Right ventricle myocardium inferior (tissue), 1 donor: ENCODE measurements at places on chromosomes 2 and 18.

DNA sequence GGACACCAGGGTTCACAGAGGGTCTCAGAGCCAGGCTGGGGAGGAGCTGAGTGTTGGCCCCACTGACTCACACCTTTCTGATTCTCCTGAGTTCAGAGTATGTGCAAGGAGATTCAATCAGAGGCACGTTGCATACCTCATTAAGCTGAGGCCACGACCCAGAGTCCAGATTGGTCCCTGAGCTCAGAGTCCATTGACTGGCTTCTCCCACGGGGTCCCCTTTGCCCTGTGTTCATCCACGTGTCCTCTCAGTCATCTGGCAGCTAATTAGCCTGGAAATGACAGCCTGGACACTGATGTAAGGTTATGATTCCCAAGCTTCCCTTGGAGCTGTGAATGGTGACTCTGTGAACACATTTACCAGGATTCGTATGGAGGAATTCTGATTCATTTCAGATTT is 267.2 kb downstream of the SH3BP4 start:
- no peak for DNase-seq

GRCh38 chr2:241773511-241774418 is 2.9 kb upstream of the GAL3ST2 start:
- DNase-seq, result peak; percentile 22

- no peak for DNase-seq
These were observed 6.4 kb upstream of the ATP9B start for GRCh38 chr18:79062806-79063205.

DNA sequence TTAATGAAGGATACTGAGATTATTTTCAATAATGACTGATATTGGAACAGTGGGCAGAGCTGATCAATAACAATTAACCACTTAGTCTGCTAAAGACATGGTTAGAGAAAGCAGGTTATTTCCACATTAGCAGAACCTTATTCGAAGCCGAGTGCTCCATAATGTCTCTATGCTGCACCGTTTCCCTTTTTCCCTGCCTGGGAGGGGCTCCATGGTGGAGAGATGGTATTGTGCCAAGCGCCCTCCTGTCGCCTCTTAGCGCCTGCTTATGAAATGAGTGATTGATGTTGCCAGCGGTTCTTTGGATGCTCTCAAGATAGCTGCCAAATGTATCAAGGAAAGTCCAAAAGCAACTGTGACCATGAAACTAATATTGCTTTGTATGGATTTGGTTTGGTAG is 34.6 kb upstream of the INSIG2 start:
- DNase-seq, result no peak

GRCh38 chr2:26977012-26977411 is 6.6 kb downstream of the MAPRE3 start:
- DNase-seq, result no peak

DNA sequence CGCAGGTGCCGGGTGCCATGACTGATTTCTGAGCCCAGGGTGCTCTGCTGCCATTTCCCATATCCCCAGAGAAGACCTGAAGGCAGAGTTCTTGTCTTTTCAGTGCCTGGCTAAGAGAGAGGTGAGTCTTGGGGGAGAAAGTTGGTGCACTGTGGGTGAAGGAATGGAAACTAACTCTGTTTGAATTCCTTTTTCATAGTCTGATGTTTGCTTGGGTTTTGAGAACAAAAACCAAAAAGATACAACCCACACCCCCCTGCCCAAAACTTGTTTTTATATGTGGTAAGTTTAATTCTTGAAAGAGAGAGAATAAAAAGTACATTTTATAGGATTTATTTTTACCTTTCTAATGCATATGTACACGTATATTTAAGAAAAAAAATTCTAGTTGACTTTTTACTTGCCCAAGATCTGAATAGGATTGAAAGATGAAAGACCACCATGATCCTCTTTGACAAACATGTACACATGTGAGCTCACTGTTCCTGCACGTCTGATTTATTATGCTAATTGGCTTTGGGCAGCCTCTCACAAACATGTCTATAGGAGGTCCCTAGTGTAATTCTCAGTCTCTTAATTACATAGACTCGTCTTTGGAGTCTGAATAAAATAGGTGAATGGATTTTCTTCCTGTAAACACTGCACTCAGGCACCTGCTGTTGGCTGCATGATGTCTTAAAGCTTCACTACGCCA is 46.3 kb downstream of the ARL4C start:
- no peak for DNase-seq

DNA sequence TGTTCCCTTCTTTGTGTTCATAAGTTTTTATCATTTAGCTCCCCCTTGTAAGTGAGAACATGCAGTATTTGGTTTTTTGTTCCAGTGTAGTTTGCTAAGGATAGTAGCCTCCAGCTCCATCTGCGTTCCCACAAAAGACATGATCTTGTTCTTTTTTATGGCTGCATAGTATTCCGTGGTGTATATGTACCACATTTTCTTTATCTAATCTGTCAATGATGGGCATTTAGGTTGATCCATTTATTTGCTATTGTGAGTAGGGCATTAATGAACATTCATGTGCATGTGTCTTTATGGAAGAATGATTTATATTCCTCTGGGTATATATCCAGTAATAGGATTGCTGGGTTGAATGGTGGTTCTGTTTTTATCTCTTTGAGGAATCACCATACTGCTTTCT is 33.4 kb downstream of the CARF start:
- DNase-seq, result no peak

DNA sequence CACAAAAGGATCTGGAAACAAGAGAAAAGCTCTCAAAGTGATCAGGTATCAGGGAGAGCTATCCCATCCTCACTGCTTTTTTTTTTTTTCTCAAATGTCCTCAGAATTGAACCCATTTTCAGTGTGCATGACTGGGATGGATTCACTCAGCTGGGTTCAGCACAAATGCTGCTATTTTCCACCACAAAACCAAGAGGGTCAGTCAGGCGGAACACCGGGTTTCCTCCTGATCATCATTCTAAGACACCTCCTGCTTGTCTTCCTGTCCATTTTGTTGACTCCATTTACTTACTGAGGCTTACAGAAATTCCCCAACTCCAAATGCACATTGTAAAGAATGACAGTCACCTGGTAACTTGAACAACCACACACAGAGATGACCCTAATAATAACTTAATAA is 39.9 kb downstream of the CYRIA start:
- DNase-seq, result no peak

DNA sequence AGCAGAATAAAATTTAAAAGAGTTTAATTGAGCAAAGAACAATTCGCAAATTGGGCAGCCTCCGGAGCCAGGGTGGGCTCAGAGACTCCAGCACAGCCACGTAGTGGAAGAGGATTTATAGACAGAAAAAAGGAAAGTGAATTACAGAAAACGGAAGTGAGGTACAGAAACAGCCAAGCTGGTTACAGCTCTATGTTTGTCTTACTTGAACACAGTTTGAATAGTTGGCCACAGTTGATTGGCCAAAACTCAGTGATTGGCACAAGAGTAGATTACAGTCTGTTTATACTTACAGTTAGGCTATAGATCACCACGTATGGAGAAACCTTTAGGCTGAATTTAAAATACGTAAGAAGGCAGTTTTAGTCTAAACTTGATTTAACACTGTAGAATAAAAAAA is 78.8 kb upstream of the NEDD4L start:
- DNase-seq, result no peak

DNA sequence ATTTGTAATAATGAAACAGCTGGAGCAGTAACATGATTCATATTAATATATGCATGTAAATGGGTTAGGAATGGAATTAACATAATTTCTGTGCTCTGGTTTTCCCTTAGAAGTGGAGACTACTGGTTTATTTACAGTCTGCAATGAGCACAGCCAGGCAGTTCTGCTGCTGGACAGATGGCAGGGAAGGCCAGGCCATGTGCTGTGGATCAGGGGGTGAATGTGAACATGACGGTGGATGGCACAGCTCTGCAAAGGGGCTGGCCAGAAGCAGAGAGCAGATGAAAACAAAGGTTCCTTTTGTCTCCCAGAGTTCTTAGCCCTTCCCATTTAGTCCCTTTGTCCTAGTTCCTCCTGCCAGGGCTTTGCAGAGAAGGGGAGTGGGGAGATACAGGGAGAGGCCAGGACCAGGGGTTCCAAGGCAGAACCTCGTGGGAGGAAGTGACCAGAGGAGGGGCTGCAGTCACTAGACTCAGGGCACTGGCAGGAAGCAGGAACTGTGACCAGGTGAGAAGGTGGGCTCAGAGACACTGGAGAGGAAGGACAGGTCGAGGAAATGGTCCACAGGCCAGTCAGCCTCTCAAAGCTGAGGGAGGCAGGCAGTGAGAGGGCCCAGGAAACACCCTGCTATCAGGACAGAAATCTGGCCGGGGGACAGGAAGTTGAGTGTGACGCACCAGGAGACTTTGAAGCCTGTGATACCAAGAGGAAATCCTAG is 112.9 kb upstream of the ATP8B1 start:
- no peak for DNase-seq

GRCh38 chr2:2698182-2699120 is 367.4 kb upstream of the MYT1L start:
- no peak for DNase-seq

DNA sequence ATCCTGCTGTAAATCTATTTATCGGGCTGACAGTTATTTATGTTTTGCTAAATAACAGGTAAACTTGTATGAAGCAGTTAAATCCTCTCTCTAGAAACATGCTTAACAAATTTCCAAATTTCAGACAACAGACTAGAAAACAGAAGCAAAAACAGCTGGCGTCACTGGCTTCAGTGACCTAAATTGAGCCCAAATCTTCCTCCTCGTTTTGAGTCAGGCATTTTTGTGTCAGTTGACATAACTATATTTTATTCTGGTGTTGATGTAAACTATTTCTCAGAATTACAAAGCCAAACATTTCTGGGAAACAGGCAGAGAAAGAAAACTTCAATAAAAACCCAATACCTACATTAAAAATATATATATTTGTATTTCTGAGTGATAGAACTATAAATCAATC is 21.7 kb downstream of the RBMS1 start:
- no peak for DNase-seq

DNA sequence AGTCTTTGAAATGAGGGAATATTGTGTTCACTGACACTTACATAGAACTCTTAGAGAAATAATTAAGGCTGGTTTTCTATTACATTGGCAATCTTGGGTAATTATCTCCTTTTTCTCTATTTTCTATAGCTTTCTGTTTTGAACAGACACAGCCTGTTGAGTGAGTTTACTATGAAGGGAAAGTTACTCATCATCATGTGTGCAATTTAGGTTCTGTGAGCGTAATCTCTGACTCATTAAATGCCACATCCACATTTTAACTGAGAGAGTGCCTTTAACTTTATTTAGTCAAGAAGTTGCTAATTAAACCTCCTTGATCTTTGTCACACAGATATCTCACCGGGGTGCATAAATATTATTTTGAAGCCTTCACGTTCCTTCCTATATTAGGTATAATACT is 174.0 kb upstream of the SLC8A1 start:
- no peak for DNase-seq

- DNase-seq, result no peak
These were observed 3.2 kb upstream of the GPR155 start for GRCh38 chr2:174490051-174490450.

DNA sequence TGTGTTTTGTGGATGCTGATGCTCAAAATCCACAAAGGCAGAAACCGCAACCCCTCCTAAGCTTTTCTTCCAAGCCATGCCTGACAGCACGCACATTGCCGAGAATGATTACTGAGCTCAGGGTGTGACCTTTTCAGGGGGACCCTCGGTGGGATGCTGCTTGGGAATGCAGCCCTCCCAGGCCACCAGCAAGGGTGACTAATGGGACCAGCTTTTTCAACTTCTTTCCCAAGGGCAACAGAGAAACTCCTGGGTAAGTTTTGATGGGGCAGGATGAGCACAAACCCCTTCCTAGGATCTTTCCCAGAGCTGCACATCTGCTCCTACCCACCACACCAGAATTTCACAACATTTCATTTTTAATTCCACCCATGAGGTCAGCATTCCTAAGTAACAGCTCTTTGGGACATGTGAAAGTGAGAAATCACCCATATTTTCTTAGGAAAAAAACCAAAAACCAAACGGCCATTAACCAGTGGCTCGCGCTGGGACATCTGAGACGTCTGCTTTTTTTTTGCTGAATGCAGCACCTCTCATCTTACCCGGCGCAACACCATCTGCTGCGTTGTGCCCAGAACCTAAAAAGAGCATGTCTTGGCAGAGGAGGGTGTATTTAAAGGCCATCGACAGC is 119.0 kb downstream of the ARL4C start:
- no peak for DNase-seq

DNA sequence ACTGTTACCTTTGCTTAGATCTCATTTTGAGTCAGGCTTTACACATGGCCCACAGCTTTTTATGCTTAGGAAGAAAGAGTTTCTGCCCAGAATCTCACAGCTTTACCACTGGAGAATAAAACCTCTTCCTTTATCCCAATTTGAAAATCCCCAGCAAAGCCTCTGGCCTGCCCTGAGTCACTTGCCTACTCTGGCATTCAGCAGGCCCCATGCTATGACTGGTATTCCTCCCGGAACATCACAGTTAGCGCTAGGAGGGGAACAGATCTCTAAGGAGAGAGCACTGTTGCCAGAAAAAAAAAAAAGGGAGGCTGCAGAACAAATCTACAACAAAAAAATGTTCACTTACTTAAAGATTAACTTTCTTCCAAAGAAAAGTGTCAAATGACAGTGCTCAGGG is 152.9 kb upstream of the DNMT3A start:
- no peak for DNase-seq

DNA sequence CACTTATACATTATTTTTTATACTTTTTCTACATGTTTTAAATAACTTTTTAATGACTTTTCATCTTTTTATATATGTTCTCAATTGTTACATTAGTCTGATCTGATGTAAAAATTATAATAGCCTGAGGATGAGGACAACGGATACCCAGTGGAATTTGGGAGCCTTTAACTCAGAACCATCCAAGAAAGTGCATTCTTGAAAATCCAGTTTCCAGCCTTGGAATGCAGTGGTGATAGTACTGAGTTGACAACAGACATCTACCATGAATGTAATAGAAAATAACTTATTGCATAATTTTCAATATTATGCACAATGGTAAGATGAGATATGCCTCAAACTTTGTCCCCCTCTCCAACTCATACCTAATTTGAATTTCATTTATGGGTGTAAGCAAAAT is 120.7 kb upstream of the ZC3H15 start:
- no peak for DNase-seq

DNA sequence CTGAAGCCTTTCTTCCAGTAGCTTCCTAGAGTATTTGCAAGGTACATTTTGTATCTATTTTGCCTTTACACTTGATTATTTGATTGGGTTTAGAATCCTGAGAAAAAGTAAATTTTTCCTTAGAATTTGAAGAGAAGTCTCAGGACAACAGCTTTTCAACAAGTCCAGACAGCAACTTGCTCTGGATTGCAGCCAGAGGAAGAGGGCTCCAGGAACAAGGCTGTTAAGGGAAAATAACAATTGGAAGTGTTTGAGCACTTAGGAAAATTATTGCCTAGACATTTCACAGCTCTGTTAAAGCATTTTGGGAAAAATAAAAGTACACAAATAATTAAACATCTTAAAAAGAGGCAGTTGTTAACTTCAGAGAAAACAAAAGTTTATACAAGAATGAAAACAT is 58.3 kb upstream of the RAPGEF4 start:
- no peak for DNase-seq

GRCh38 chr2:199660167-199660566 is 190.8 kb downstream of the FTCDNL1 start:
- DNase-seq, result no peak

GRCh38 chr2:236872015-236872414 is 213.7 kb upstream of the COPS8 start:
- no peak for DNase-seq
